ENCODE measurements at places on chromosomes 6 and 20.

DNA sequence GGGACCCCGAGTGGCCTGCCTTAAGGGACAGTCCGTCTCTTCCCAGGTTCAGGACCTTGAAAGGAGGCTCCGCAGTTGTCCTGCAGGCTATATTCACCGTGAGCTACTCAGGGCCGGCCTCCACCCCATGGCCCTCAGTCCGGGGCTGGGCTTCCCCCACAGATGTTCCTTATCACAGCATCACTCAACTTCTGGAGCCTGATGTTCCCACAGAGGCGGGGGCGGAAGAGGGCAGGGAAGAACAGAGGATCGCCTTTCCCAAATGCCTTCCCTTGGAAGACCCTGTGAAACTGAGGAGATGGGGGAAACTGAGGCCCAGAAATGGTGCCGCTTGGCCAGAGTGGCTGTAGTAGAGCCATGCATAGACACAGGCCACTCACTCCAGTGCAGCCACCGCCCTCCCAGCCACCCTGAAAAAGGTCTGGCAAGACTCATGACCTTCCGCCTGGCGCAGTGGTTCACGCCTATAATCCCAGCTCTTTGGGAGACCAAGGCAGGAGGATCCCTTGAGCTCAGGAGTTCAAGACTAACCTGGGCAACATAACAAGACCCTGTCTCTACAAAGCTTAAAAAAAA is 4.3 kb upstream of the COX4I2 start:
- DNase-seq = no peak

- DNase-seq = no peak
These were observed 292.6 kb upstream of the SPTLC3 start for GRCh38 chr20:12715991-12716680.

DNA sequence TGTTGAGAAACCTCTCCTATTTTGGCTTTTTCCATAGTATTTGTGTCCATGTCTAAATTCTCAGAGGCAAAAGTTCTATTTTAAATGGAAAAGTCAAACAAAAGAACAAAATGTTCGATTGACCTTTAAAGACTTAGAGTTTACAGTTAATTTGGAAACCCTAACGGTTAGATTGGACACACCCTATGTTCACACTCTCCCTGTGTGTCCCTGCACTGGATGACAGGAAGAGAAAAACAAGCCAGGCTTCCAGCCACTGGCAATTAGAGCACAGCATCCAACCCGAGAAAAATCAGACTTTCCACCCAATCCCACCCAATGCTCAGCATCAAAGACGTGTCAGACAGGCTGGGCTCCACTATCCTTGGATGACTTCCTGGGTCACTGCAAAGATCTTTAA is 241.3 kb downstream of the TBXT start:
- no peak for DNase-seq

- no peak for DNase-seq
These were observed 93.9 kb downstream of the BFSP1 start for GRCh38 chr20:17437251-17437650.

DNA sequence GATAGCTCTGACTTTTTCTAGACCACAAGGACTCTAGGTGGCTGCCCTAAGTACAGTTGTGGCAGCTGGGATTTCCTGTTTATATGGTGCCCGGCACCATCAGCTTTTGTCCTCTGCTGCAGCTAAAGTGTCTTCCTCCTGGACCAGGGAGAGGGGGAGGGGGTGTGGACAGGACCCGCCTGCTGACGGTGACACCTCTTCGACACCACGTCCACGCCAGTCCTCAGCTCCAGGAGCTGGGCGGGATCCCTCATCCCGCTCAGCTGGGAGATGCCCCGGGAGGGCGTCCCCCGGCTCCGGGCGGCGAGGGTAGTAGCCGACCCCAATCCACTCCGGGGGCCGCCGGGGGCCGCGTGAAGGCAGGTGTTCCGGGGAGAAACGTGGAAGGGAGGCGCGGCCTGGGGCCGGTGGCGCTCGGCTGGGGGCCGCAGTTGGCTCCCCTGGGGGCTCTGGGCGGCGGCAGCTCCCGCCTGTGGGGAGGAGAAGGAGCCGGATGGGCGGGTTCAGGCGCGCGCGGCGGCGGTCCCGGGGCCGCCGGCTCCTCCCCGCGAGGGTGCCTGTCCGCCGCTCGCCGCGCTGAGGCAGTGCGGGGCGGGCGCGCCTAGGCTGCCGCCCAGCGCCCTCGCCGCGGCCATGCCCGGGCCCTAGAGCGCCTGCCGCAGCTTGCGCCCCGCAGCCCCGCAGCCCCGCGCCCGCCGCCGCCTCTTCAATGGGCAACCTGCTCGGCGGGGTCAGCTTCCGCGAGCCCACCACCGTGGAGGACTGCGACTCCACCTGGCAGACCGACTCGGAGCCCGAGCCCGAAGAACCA is at the start of gene OGFRL1:
TSS of gene OGFRL1 (plus strand) at position 584 of the 811 bp plus-strand sequence. CDS start at position 710, 126 bp downstream.
- DNase-seq = peak; percentile 81

GRCh38 chr6:3916211-3916610 is 67.0 kb downstream of the FAM50B start:
- DNase-seq = no peak

GRCh38 chr6:101443315-101443714 is 49.8 kb downstream of the GRIK2 start:
- no peak for DNase-seq

DNA sequence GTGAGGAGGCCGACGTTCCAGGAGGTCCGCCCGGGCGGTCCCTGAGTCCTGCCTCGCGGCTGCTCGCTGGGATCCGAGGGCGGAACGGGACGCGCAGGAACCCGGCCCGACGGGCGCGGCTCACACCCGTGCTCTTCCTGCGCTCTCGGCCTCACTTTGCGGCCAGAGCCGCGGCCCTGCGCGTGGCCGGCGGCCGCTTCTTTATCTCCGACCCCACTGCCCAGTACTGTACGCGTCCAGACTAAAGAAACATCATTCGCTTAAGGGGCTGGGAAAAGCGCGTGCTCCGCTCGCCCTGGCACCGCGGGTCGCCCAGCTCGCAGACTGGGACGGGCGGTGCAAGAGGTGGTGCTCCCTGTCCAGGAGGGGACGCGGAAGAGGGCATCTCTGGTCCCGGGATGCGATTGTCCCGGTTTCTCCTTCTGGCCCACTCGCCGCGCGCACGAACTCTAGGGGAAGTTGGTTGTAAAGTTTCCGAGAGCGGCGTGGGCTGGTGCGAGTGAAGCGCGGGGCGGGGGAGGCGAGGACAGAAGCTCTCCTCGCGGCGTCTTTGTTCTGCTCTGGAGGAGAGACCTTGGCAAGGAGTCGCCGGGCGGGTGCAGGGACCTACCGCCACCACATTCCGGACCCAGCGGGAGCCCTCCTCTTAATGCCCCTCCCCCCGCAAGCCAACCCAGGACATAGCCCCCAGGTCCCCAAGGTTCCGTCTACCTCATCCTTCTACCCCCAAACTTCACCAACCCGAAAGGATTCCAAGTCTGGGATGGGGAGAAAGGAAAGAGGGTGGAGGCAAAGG is 71.0 kb downstream of the SOX4 start:
- DNase-seq = no peak
